ENCODE measurements at places on chromosomes 1 and 21.

- DNase-seq, result peak; percentile 47
Observed at GRCh38 chr1:205229399-205229871, 1.7 kb downstream of the TMCC2 start.

DNA sequence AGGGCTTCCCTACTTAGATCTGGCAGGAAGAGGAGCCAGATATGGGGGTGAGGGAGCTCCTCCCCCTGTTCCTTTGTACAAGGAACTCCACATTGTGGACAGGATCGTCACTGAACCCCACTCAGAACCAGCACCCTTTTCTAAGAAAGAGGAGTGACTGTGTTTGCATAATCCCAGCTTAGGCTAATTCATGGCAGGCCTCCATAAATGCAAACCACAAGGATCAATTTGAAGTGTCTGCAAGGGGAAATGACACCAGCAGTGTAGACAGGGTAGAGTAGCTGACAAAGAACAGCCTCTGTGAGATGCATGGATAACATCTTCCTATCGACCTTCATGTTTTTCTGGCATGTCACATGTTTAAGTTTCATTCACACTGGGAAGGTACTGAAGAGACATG is 11.7 kb downstream of the MX1 start:
- peak; percentile 16 for DNase-seq

- no peak for DNase-seq
Observed at GRCh38 chr1:190226006-190226405, 251.7 kb downstream of the BRINP3 start.

GRCh38 chr1:233614743-233615521 is 1.0 kb downstream of the KCNK1 start:
- no peak for DNase-seq

- no peak for DNase-seq
Observed at GRCh38 chr1:201597551-201598230, 58.8 kb downstream of the NAV1 start.

DNA sequence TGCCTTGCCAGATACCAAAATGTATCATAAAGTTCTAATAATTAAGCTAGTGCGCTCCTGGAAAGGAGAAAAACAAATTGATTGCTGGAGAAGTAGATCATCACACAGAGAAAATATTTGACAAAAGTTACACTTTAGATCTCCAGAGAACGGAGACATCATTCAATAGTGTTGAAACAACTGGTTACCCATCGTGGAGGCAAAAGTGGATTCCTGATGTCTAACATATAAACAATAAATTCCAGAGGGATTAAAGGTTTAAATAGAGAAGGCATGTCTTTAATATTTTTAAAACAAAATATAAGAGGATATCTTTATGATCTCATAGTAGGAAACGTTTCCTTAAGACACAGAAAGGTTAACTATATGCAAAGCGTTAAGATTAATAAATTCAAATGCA is 41.0 kb downstream of the NRIP1 start:
- peak; percentile 86 for DNase-seq

DNA sequence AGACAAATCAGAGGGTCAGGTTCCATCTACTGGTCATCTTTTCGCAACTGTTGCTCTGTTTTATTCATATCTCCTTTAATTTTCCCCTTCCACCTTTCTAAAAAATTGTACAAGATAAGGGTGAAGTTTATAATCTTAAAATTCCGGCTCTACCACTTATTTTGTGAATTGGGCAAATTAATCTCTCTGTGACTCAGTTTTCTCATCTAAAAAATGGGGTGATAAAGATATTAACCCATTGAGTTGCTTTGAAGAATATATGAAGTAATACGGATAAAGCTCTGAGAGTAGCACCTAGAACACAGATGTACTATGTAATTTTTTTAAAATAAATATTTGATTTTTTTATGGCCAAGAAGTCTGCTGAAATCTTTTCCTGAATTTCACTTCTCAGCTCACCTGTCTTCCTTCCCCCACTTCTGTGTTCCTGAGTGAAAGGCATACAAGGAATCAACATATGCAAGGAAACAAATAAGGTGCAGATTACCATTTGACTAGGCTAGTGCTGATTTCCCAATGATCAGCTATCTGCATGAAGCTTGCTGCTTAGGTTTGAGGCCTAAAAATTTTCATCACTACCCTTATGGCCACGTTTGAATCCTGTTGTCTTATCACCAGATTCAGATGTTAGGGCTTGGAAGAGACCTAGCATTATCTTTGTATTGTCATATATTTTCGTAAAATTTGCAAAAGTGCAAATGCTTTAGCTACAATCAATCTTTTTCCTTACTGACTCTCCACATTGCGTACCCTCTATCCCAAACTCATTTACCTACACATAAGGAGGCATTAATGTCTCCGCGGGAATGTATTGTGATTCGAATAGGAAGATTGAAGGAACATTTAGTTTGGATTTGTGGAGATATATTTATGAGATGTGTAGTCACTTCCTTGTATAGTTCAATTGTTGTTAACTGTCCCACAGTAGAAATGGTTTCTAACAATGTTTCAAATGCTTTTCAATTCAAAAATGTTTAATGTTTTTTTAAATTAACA is 718.3 kb upstream of the PTBP2 start:
- no peak for DNase-seq

- no peak for DNase-seq
Observed at GRCh38 chr1:230743899-230744298, 3.3 kb upstream of the CAPN9 start.

GRCh38 chr1:30383221-30383711 is 340.1 kb downstream of the MATN1 start:
- DNase-seq, result no peak

- peak; percentile 87 for DNase-seq
Observed at GRCh38 chr1:239816081-239816782, 275.5 kb upstream of the FMN2 start.

GRCh38 chr1:93813076-93813475 is 65.9 kb downstream of the DNTTIP2 start:
- no peak for DNase-seq

DNA sequence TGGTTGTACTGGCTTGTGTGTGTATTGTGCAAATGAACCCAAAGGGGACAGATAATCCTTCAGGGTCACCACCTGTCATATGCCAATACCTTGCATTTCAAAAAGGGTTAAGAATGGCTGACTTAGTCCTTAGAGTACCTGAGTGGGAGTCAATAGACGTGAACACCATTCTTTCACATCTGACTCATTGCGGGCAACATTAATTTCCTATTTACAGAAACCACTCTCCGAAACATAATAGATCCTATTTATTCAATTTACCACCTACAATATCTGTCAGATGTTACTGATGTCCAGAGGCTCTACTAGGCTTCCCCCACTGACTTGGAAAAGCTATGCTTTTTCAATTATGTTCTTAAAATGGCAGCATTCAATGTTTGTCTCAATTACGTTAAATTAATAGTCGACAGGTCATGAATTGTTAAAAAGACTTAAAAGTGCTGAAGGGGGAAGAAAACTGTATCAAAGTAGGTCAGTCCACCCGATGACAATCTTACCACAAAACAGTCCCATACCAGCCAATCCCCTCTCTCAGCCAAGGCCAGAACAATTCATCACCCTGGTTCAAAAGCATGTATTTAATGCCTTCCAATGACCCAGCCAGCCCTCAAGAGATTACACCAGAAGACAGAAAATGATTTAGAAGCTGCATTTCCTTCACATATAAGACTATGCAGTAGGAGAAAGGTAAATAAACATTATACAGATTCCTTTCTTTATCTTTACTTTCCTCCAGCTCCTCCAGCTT is 48.6 kb upstream of the PLA2G2C start:
- peak; percentile 83 for DNase-seq

DNA sequence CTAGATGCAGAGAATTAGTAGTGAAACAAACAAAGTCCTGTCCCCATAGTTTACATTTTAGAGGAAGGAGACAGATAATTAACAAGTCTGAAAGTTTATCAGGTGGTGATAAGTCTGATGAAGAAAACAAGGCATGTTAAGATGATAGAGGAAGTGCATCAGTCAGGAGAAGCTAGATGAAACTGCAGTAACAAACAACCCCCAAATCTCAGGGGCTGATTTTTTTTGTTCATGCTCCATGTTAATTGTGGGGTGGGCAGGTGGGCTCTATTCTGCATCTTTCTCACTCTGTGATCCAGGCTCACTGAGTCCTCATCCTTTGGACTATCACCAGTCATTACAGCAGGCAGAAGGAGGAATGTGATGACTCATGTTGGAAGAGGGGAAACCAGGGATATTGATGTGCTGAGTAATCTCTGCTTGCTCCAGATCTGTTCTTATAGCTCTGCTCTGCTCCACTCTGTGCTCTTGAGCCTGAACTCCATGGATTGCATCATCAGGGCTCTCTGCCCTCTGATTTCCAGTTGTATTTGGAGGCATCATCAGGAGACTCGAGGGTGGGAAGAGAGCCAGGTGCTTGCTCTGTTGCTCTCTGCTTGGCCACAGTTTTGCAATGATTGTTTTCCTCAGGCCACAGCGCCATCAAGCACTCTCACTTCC is 166.9 kb downstream of the IER5 start:
- peak; percentile 86 for DNase-seq

DNA sequence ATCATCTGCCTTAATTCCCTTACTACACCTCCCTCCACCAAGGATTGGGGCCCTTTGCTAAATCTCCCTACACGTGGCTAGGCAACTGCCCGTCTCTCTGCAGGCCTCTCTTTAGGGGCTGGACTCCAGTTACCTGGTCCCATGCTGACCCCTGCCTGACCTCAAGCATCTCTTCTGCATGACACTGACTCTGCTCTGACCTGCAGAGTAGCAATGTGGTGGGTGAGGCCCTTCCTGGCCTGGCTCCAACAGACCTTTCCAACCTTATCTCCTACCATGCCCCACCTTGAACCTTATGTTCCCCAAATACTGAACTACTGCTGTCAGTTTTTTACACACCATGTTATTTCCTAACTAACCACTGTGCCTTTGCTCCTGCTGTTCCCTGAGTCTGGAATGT is 45.9 kb upstream of the EPS15 start:
- DNase-seq, result no peak

DNA sequence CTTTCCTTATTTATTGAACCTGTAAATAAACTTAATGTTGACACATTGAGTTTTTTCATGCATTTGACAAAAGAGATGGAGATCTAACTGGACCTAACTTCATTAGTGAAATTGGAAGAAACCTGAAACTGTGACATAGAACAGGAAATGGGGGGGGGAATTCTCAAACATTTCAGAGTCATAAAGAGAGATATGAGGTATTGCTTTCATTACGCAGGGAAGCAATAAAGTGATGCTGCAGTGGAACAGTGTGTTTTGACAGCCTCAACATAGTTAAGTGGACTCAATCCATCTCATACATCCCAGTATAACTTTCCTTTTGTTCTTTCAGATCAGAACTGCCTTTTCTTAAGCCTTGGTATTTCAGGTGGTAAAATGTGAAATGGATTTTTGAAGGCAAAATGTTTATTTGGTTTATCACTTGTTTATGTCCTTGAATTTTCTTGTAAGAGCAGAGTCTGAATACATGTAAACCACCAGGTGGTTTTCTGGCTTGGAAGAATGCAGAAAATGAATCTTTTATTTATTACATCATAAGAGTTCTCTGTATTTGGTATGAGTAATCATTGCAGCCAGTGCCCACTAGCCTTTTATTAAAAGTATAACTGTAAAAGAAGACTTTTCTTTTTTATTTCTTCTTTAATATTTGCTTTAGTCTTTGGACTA is 132.5 kb downstream of the ZNF326 start:
- peak; percentile 1 for DNase-seq

- DNase-seq, result peak; percentile 22
Observed at GRCh38 chr1:67159233-67159632, 7.0 kb upstream of the IL23R start.

GRCh38 chr1:78855258-78855657 is 151.3 kb downstream of the ADGRL4 start:
- no peak for DNase-seq

- DNase-seq, result peak; percentile 65
Observed at GRCh38 chr1:50488356-50488755, 65.1 kb upstream of the DMRTA2 start.

DNA sequence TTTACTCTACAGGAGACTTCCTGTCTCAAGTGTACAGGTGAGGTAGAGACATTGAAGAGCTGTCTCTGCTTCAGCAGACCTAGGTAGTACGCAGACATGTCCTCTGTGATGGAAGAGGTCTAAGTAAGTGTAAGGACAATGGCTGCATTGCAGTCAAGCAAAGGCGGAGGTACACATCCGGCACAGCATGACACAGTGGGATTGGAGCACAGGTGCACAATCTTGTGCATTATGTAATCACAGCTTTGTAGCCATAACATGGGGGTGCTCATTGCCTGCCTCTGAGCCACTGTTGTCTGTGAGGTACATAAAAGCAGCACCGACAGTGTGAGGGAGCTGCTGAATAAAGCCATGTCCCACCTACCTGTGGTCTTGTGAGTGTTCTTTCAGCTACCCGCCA is 66.4 kb upstream of the CCDC190 start:
- no peak for DNase-seq

GRCh38 chr21:37047079-37047478 is 25.8 kb downstream of the PIGP start:
- DNase-seq, result no peak

GRCh38 chr1:68307378-68307787 is 75.1 kb upstream of the WLS start:
- DNase-seq, result no peak

DNA sequence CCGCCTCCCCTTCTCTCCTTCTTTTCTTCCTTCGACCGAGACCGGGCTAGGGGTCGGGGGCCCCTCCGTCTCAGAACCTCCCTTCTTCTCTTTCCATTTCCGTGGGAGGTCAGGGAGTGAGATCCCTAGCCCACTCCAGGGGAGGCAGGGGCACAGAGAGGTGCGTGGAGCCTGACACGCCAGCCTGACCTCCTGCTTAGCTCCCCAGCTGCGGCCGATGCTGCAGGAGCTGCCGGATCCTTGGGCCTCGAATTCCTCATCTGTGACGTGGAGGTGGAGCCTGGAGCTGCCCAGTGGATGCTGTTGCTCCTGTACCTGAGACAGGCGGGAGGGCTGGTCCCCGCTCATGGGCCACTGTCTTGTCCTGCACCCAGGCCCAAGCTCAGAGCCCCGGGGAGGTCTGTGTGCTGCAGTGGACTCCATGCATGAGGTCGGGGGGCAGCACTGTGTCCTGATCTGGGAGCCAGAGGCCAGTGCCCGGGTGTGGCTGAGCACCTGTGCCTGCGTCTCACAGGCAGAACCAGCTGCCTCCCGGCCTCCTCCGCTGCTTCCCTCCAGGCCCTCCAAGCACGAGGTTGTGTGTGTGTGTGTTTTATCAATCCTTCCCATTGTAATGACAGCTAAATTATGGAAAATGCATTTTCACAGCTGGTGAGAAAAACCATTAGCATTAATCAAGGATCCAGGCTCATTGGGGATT is 55.3 kb upstream of the TTC34 start:
- no peak for DNase-seq
